Stimulated activated CD4-positive, alpha-beta T cell treated with anti-CD3 and anti-CD28 coated beads, Interleukin-2, amount 100 ng/mL, for 4 hours (primary cell): ENCODE measurements at places on chromosomes 12 and 14.

GRCh38 chr12:104498211-104498801 lies 41.6 kb downstream of the CHST11 start:
- DNase-seq: no peak

- DNase-seq: no peak
Observed at GRCh38 chr12:51851413-51852124, 3.1 kb upstream of the FIGNL2 start.

- DNase-seq: no peak
Observed at GRCh38 chr12:1297206-1297605, 297.2 kb downstream of the FBXL14 start.

DNA sequence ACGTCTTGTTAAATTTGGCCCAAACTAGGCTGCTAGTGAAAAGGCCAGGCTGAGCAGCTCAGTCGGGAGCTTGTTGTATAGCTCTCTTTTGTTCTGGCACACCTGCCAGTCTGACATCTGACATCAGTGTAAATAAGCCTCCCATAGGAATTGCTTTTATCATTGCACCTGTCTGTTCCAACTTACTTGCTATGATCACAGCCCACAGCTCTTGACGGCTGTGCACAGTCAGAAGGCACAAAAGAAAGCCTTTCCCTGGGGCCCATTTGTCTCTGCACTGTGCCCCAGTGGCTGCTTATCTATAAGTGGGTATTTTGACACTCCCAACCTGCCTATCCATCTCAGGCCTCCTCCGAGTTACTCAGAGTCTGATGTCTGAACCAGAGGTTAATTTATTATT lies 324.5 kb downstream of the NUAK1 start:
- no peak for DNase-seq

GRCh38 chr12:50024805-50025186 lies 498 bp downstream of the RACGAP1 start:
- no peak for DNase-seq

DNA sequence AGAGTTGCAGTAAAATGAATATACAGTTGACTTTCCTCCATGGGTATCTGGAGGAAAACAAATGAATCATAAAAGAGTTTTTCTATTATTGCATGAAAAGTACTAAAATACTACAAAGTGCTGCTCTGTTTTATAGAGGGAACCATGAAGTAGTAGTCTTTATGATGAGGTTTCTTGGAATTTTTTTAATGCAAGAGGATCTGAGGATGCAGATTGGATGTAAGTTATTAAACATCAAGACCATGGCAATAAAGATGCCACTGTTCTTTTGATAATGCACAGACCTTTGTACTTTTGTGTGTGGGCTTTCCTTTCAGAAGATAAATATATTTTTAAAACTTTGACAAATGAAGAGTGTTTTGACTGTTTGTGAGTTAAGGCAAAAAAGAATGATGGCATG lies 87.5 kb downstream of the DACT1 start:
- no peak for DNase-seq

DNA sequence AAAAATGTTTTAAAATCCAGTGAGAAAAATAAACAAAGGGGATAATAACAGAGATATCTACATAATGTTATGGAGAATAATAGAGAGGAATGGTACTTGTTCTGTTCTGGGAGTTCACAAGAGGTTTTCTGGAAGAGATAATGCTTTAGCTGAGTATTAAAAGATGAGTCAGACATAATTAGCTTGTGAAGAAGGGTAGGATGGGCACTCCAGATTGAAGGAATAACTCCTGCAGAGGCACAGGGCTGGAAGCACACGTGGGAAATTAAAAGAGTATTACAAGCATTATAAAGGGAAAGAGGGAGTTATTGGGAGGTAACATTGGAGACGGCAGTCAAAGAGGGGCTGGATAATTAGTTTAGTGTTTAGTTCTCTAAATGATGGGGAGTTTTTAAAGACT lies 124.9 kb upstream of the BTG1 start:
- no peak for DNase-seq

- no peak for DNase-seq
Observed at GRCh38 chr12:24931666-24932405, 17.1 kb downstream of the BCAT1 start.

GRCh38 chr12:127716166-127716565 lies 550.8 kb upstream of the TMEM132C start:
- no peak for DNase-seq

DNA sequence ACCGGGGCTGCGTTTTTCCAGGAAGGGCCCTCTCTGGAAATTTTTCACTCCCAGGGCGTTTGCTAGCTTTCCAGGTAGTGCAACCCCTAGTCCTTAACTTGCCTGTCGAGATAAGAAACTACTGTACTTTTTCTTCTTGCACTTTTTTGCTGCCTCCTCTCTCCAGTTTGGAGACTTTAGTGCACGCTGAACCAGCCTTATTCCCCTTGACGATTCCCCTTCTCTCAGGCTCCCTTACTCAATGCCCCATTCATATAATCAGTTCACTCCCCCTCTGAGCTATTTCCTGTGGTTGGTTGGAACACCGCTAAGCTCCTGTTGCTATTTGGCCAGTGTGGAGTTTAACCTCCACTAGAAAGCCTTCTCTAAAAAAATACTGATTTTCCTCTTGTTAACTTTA lies 682 bp downstream of the CREBL2 start:
- DNase-seq: peak; percentile 4

- no peak for DNase-seq
Observed at GRCh38 chr12:48013287-48013686, 9.0 kb upstream of the COL2A1 start.

- no peak for DNase-seq
Observed at GRCh38 chr14:92263681-92264080, 59.3 kb upstream of the SLC24A4 start.

GRCh38 chr12:9957834-9958233 lies 13.4 kb upstream of the CLEC12A start:
- no peak for DNase-seq

DNA sequence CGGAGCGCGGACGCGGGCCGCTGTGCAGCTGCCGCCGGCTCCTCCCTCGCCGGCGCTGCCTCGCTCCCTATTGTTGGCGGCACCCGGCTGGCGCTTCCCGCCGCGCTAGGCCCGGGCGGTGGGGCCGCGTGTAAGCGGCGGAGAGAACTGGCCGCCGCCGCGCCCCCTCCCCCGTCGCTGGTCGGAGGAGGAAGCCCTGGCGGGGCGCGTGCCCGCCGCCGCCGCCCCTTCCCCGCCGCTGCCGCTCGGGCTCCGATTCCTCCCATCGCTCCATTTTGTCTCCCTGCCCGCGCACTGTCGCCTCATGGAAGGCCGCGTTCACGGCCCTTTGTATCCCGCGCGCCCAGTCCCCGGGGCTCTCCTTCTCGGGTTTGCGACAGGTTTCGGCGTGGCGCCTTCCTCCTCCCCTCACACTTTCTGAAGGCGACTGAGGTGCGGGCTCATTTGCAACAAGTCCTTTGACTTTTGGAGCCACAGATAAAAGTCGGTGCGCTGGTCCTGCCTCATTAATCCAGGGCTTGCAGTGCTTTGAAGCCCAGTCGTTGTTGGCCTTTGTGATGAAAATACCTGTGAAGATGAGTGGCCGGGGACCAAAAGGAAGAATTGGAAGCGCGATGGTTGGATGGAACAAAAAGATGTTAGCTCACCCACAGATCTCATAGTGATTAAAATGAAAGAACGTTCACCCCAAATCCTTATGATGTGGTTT lies 707 bp downstream of the CPSF6 start:
- DNase-seq: peak; percentile 9

GRCh38 chr14:98877065-98877464 lies 394.9 kb downstream of the BCL11B start:
- DNase-seq: no peak

DNA sequence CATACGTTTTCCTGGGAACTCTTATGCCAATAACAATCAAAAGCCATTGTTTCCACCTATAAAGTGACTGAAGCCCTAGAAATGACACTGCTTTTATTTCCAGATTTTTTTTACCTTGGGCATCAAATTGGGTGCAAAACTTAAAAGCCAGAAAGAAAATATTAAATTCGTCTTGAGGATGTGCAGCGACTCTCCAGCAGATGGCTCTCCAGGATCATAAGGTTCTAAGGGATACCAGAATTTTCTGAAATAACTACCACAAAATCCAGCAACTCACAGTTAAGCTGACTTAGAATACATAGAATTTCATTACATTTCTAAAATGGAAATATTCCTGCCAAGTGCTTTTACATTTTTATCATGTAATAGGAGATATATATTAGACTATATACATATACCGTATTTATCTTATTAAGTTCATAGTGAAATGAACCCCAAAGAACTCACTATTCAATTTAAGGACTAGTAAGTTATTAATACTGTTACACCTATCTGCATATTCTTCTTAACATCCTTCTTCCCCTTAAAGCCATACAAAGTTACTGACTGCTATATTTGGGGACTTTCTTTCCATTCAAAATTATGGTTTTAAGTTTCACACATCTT lies 44.0 kb downstream of the ARMH4 start:
- peak; percentile 6 for DNase-seq

DNA sequence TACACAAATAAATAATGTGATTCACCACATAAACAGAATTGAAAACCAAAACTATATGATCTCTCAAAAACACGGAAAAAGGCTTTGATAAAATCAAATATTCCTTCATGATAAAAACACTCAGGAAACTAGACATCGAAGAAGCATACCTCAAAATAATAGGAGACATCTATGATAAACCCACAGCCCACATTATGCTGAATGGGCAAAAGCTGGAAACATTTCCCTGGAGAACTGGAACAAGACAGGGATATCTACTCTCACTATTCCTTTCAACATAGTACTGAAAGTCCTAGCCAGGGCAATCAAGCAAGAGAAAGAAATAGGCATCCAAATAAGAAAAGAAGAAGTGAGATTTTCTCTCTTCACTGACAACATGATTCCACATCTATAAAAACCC lies 371.5 kb upstream of the ATXN7L3B start:
- DNase-seq: no peak

GRCh38 chr14:92549105-92549858 lies 35.7 kb downstream of the RIN3 start:
- DNase-seq: no peak

GRCh38 chr12:110917961-110918360 lies 2.4 kb downstream of the MYL2 start:
- no peak for DNase-seq

DNA sequence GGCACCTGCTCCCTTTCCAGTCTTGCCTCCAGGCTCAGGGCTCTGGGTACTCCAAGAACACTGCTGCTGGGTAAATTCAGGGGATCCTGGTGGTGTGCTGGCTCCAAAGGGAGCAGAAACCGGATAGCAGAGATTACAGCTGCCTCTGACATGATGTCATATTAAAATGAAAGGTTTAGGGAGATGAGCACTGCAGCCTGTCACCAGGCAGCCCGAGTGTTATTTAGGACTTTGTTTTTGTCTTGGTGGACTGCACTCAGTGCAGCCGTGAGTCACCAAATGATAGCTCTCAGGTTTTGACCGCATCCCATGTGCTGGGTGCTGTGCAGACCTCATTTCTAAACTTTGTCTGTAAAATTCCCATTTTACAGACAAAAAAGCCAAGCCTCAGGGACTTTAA lies 266.0 kb upstream of the CRY1 start:
- DNase-seq: no peak

DNA sequence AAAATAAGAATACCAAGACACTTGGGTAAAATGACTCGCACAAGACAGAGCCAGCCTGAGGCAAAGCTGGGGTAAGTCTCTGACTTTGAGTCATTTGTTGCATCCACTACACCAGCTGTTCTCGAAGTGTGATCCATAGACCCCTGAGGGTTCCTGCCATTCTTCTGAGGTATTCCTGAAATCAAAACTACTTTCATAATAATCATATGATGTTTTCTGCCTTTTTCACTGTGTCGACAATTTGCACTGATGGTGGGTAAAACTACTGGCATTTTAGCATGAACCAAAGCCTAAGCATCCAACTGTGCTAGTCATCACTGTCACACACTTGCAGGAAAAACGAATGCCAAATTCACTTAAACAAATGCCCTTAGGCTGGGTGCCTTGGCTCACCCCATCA lies 135.5 kb upstream of the FUT8 start:
- no peak for DNase-seq

GRCh38 chr12:41076114-41076513 lies 112.0 kb upstream of the PDZRN4 start:
- no peak for DNase-seq

- no peak for DNase-seq
Observed at GRCh38 chr14:27566843-27567382, 969.1 kb upstream of the NOVA1 start.

DNA sequence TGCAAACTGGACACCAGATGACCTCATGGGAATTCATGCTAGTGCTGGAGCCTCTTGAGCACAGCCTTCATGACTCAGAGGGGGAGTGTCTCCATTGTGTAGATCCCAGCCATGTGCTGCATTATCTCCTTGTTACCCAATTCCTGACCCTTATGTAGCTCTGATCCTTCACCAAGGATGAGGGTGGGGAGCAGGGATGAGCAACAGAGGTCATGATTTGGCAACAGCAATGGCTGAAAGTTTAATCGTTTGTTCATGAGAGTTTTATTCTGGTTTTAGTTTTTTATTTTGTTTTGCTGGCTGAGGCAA lies 9.5 kb upstream of the BDKRB1 start:
- DNase-seq: no peak

DNA sequence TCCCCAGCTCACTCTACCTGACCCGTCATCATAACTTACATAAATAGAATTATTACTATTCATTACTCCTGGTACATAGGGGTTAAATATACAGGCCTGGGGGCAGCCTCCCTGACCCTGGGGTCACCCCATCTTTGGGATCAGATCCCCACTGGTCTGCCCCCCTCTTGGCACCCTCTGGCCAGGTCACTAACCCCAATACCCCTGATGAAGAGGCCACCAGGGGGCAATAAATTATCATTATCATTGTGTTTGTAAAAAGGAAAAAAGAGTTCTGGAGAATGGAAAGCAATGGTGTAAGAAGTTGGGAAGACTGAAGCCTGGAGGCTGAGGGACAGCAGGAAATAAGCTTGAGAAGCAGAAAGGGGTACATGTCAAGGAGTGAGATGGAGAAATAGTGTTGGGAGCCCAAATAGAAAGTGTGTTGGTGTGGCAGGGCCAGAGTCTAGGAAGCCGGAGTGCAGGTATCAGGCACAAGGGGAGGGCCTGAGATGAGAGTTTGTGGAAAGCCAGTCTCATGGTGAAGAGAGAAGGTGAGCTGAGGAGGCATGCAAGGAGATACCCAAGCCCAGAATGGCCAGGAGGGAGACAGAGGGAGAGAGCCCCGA lies 6.1 kb upstream of the AAAS start:
- no peak for DNase-seq

GRCh38 chr12:124949779-124950728 lies 35.6 kb upstream of the UBC start:
- DNase-seq: no peak
